ENCODE measurements at places on chromosomes 6 and 20.

- no peak for DNase-seq
Observed at GRCh38 chr6:106631346-106631745, 2.0 kb downstream of the QRSL1 start.

DNA sequence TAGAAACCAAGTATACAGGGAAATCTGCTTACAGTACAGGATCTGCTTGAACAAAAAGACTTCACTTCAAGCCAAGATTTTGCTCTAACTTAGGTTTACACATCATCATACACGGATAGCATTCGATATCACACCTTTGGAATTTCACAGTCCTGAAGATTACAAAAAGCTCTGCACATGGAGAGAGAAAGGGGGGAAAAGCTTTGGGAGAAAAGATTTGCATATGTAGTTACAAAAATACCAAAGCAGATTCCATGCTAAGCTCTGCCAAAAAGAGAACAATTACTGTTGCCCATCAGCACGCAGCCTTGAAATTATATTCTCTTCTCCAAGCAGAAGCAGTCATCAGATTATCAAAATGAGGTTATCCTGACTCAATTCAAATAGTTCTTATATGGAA, 62.0 kb downstream of the HIVEP2 start:
- DNase-seq, result no peak

DNA sequence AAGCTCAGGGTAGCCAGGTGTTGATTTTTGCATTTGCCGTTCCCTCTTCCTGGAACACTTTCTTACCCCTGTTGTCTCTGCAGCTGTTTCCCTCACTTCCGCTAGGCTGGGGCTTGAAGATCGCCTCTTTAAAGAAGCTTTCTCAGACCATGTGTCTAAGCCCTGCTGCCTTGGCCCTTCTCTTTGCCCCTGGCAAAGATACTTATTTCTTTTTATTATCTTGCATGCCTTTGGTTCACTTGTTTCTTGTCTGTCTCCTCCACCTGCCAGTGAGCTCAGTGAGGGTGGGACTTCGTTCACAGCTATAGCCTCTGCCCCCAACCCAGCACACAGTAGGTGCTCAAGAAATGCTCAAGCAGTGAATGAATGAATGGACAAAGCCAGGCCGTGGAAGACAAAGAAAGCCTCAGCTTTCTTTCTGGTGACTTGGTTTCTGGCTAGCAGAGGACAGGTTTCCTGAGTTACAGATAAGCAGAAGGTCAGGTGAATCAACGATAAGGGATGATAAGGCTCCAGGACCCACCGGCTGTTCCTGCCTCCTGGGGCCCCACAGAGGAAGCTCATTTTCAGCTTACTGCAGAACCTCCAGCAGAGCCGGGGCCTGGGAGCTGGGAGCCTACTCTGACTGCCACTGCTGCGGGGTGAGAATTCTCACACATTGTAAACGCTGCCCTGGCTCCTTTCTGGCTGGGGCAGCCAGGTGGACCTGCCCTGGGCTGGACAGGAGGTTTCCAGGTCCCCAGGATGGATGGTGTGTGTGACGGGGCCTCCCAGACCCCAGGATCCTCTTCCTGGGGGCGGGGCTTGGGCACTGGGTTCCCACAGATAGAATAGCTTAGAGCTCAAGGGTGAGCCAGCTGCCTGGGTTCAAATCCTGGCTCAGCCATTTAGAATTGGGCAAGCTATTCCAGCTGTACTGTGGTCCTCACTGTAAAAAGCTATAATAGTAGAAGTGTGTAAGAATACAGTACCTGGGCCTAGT, 29.8 kb downstream of the SNAI1 start:
- DNase-seq, result no peak

GRCh38 chr6:15628499-15629131, 34.2 kb downstream of the DTNBP1 start:
- peak; percentile 20 for DNase-seq

- DNase-seq, result no peak
Observed at GRCh38 chr6:162181111-162181510, 546.5 kb downstream of the PRKN start.

- no peak for DNase-seq
Observed at GRCh38 chr20:49353348-49353747, 75.5 kb upstream of the ZNFX1 start.

DNA sequence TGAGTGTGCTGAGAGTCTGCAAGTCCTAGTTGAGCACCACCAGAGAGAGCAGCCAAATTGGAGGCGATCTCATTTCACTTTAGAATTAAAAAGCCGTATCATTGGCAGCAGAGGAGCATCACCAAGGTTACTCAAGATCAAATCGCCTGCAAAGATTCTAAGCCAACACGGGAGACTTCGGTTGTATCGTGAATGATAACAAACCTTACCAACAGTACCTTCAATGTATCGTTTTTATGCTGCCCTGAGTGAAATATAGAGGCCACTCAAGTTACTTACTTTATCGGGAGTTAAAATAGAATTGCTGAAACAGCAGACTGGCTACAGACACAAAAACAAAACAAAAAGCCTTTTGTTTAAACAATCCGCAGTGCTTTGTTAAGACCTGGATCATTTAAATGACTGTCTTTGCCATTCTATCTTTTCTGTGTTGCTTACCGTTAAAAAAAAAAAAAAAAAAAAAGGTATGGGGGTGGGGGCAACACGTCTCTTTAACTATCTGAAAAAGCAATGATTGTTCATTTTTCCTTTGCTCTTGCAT, 14.2 kb downstream of the NHSL1 start:
- DNase-seq, result no peak

GRCh38 chr6:24911796-24912382, 23.9 kb downstream of the RIPOR2 start:
- no peak for DNase-seq

- DNase-seq, result no peak
Observed at GRCh38 chr6:138430361-138431145, 26.5 kb downstream of the HEBP2 start.

GRCh38 chr20:63854766-63855362, 6.4 kb upstream of the ABHD16B start:
- no peak for DNase-seq

GRCh38 chr20:16417001-16417400, 156.2 kb downstream of the KIF16B start:
- DNase-seq, result no peak

GRCh38 chr6:56541741-56542360, 100.8 kb downstream of the DST start:
- DNase-seq, result no peak

DNA sequence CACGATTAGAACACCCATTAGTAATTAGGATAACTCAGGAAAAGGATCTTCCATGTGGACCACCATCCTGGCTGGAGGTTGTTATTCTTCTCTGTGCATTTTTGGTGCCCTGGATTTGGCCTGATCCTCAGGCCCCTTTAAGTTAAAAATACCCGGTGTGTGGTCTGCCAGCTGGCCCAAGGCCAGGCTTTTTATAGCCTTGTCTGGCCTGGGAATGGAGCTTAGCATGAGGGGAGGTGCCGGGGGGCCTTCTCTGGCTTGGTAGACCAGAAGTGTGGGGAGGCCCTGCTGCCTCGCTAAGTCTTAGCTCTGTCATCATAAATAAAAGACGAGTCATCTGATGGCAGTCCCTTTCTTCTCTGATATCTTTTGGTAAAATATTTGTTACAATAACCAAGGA, 71.4 kb downstream of the ARID1B start:
- DNase-seq, result no peak

GRCh38 chr6:137759624-137760023, 107.4 kb upstream of the TNFAIP3 start:
- no peak for DNase-seq

DNA sequence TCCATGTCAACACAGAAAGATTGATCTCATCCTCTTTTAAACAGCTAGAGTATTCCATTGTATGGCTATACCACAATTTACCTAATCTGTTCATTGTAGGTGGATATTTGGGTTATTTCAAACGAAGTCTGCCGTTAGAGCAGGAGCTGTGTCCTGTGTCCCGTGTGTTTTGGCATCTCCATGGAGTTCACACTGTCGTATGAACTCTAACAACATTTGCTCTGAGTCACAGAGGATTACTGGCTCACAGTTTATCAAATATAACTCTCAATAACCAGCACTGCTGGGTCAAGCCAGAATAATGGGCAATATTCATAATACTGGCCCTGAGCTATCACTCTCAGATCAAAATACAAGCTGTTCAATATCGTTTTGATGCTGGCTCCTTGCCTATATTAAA, 16.4 kb downstream of the TRAM2 start:
- no peak for DNase-seq

GRCh38 chr20:38049800-38050199, 16.3 kb downstream of the RPRD1B start:
- no peak for DNase-seq

- peak; percentile 26 for DNase-seq
Observed at GRCh38 chr6:93419304-93420162, at the start of gene EPHA7. Gene EPHA7, minus strand, starts transcription at chr6:93419559. Its CDS starts 218 bp downstream, at chr6:93419341.

GRCh38 chr20:35120012-35120701, 27.0 kb downstream of the EDEM2 start:
- no peak for DNase-seq

GRCh38 chr6:163804991-163805390, 390.5 kb downstream of the QKI start:
- DNase-seq, result no peak
